ENCODE measurements at places on chromosomes 7 and 10.

DNA sequence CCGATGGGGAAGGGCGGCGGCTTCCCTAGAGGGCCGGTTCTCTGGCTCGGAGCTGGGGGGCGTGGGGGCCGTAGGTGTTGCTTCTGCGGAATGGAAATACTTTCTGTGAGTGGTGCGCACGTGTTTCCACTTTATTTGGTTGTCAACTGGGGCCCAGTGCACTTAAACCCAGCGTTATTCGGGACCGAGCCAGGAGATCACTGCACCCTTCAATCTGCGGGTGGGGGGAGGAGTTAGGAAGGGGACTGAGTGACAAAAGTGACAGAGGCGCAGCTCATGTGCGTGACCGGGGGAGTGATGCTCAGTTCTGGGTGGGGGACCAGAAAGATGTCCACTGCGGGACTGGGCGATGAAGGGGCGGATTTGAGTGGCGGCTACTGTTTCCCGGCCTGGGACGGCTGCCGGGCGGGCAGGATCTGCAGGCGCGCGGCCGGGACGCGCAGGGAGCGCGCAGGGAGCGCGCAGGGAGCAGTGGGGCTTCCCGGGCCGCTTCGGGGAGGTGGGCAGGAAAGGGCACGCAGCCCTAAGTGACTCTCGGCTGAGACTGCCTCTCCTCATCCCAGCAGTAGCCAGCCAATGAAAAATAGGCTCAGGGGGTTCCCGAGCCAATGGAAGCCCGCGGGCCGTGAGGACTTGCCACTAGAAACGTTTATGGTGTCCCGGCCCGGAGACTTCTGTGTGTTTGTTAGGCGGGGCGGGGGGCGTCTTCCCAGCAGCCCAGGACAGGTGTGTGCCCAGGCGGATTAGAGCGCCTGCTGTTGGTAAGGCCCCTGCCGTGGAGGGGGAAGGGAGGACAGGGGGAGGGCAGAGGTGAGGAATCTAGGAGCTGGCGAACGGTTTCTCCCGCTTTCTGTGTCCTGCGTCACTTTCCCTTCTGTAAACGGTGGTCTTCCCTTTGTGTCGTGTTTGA lies 54.3 kb upstream of the KDM7A start:
- peak; percentile 61 for DNase-seq

- DNase-seq, result no peak
These were observed 79.7 kb downstream of the VIPR2 start for GRCh38 chr7:159064816-159065510.

DNA sequence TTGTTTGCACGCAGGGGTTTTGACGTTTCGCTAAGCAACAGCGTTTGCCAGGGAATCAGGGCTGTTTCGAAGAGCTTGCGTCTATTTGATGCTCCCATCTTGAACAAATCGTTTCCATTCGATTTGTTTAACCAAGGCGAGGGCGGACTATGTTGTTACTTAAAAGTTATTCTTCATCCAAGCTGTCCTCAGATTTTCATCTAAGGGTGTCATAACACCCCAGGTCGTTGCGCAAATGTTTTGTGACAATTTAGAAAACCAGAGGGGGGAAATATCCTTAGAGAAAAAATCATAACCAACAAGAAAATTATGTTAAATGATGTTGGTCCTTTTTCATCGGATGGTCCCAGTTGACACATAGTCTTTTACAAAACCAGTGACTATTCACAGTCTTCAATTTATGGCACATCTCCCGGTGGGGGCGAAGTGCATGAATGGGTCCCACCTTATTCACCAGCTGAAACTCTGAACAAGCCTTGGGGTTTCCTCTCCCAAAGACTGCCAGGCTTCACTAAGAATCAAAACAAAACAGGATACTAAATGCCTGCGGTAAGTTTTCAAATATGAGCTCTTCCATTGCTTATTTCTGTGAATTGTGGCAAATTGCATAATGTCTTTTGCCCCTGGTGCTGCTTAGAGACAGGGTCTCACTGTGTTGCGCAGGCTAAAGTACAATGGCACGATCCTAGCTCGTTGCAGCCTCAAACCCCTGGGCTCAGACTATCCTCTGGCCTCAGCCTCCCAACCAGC lies 109.9 kb downstream of the REEP3 start:
- DNase-seq, result no peak

- no peak for DNase-seq
These were observed 196.7 kb upstream of the KLF14 start for GRCh38 chr7:130930681-130931080.

- DNase-seq, result no peak
These were observed 287.7 kb downstream of the ABCA13 start for GRCh38 chr7:48458701-48459524.

DNA sequence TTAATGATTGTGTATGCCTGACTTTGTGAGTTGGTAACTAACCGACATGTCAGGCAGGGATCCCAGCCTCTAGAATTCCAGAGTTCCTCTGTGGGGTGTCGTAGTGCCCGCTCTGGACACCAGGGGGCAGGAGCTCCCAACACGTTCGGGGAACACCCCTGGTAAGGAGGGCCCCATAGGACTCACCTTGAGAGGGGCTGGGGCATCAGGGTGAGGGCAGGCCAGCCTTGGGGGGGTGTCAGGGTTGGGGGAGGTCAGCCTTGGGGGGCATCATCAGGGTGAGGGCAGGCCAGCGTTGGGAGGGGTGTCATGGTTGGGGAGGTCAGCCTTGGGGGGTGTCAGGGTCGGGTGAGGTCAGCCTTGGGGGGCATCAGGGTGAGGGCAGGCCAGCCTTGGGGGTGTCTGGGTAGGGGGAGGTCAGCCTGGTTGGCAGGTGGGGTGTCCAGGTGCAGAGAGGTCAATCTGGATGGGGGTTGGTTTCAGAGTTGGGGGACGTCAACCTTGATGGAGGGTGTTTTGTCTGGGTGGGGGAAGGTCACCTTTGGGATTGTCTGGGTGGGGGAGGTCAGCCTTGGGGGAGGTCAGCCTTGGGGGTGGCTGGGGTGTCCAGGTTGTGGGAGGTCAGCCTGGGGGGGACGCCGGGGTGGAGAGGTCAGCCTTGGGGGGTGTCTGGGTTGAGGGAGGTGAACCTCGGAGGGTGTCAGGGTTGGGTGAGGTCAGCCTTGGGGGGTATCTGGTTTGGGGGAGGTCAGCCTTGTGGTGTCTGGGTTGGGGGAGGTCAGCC lies 45.6 kb upstream of the SUN1 start:
- DNase-seq, result peak; percentile 57

DNA sequence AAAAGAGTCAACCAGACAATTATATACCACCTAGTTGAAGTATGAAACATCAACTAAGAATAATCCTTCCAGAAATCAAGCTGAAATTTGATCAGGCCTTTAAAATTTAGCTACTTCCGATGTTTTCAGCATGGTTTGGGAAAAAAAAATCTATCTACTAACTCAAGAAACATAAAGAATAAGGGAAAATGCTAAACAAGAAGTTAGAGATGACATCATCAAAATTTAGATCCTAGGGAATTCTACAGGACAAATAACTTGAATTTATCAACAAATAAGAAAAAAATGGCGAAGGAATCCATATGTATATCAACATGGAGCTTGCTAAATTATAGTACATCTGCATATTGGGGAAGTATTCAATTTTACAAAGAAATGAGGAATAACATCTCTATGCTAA lies 36.3 kb downstream of the HYAL4 start:
- DNase-seq, result no peak

- no peak for DNase-seq
These were observed 97.2 kb upstream of the DKK1 start for GRCh38 chr10:52216852-52217251.

All from CD4-positive, alpha-beta T cell treated with Interleukin-4 for 4 hours (primary cell).